IMR-90 (cell line): ENCODE measurements at places on chromosomes 4 and X. TPM values are rescaled to one million over a fixed set of nuclear protein-coding genes. Genes with fewer than 3 reads are reported as not detected.

PGM2 gene
- polyA plus RNA-seq = 15.5 and 18.7 TPM in 2 replicates

ARX gene
- not detected in 2 replicates for polyA plus RNA-seq

SMR3B gene
- not detected in 2 replicates for polyA plus RNA-seq

DNA sequence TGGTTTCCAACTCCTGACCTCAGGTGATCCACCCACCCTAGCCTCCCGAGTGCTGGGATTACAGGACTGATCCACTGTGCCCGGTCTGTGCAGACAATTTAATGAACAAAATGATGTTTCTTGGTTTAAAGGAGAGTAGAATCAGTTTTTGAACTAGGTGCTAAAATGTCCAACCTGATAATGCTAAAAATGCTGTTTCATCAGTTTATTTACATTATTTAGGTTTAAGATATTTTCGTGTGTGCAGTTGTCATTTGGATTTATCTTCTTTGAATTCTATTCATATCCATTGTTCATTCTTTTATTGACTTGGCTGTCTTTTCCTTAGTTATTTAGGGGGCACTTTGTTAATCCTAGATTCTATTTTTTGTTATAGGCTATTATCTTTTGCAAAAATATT is 18.0 kb upstream of the GABRB1 start:
- no peak for DNase-seq

DNA sequence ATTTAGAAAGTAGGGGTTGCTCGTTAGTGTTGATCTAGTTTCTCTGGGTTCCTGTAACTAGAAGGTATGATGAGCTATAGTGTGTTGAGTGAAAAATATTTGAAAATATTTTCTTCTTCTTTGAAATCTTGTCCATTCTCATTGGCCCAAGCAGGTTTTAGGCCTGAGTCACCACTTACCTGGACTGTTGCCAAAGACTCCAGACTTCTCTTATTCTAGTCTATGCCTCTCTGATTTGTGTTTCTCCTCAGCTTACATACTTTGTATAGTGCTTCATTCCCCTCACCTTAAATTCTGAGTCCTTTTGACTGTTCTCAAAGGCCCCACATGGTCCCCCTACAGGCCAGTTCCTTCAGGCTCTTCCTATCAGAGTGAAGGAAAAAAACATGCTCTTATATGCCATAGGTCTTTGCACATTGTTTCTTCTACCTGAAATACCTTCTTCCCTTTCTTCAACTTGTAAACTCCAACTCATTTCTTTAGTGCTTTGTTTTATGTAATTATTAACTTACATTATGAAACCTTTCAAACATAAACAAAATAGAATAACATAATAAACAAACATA is 258.2 kb downstream of the PPP1R2C start:
- peak; percentile 17 for DNase-seq

CFAP47 gene
- polyA plus RNA-seq = not detected in 2 replicates

LRIT3 gene
- 0.02 TPM in 1 of 2 replicates, not detected in the other for polyA plus RNA-seq

ELMOD2 gene
- 5.1 and 7.3 TPM in 2 replicates for polyA plus RNA-seq

DNA sequence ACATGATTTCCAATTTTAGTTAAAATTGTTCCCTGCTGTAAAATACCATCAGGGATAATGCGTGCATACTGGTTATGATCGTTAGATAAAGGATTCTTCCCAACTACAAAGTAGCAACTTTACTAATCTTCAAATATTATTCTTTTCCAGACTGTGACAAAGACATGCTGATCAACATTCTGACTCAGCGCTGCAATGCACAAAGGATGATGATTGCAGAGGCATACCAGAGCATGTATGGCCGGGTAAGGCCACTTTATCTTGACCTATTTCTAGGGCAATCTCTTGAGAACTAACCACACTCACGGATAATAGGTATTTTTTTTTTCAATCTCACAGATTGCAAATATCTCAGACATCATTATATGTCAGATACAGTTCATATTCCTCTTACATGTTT is 47.0 kb downstream of the ANXA10 start:
- peak; percentile 79 for DNase-seq

- DNase-seq = no peak
These were observed 659.8 kb upstream of the MAGEB2 start for GRCh38 chrX:29555465-29556091.

GRCh38 chr4:150973626-150974251 is 41.3 kb downstream of the LRBA start:
- no peak for DNase-seq

PCYT1B gene
- polyA plus RNA-seq = 0.09 and 0.10 TPM in 2 replicates

CNKSR2 gene
- polyA plus RNA-seq = 0.14 and 0.47 TPM in 2 replicates

DNA sequence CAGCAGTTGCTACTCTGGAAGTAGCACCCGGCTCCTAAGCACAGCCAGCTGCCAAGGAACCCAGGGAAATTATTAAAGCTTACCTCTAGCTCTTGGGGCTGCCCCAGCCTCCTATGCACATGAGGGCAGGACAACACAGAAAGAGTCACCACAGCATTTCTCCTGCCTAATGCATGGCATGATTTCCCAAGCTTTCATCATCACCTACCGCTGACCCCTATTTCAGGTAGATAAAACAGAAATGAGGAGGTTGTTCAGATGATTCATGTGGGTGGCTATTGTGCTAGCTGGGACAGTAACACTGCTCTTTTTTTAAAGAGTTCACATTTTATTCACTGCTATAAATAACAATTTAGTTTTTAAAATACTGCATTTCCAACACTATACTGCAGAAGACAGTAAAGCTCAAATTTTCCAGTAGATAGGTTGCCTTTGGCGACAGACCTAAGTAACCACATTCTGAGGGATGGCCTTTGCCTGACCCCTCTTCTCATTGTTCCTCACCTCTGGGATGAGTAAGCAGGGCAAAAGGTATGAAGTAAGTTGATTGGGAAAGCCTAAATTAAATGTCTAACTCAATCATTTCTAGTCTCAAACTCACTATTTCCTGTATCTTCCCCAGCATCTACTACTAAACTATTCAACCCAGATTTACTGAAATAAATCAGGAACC is 16.7 kb downstream of the CASK start:
- no peak for DNase-seq

RNF175 gene
- polyA plus RNA-seq = not detected in 2 replicates

ZFP42 gene
- not detected in 2 replicates for polyA plus RNA-seq

SHROOM4 gene
- 1.0 and 1.3 TPM in 2 replicates for polyA plus RNA-seq

TCEAL6 gene
- not detected in 2 replicates for polyA plus RNA-seq

P2RY8 gene
- polyA plus RNA-seq = not detected in 2 replicates

DNA sequence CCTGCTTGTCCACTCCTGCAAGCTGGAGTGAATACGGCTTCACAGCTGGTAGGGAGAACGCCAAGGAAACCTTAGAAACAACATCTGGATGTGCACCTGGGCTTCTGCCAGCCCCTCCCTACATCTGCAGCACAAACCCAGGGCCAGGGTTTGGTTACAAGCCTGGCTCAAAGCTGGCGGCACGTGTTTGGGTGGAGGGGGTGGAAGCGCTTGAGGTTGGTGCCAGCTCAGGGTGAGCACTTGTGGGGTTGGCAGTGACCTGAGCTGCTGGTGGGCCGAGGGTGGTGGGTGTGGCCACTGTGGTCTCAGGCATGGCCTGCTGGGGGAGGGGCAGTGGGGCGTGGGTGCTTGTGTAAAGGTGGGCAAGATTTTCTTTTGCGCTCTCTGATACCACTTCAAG is 15.6 kb downstream of the ELF4 start:
- DNase-seq = no peak

SPANXA2 gene
- not detected in 2 replicates for polyA plus RNA-seq

DNA sequence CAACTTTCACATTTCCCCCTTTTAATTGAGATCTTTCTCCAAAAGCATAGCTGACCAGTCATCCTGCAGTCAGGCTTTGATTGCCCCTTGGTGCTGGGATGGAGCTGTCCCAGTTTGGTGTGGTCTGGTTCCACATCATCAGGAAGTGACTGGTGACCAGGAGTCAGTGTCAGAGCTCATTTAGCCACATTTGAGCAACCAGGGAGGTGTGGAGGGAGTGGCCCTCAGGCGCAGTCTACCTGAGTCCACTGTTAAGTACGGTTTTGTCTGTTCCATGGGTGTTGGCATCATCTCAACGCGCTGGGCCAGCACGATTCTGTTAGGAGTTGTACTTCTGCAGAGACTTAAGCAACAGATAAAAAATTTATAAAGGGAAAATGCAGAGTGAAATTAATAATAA is 52.6 kb downstream of the RGS12 start:
- no peak for DNase-seq

RASL11B gene
- polyA plus RNA-seq = 0.26 and 0.31 TPM in 2 replicates

GAGE12E gene
- polyA plus RNA-seq = not detected in 2 replicates

- no peak for DNase-seq
These were observed 109.0 kb downstream of the GNL3L start for GRCh38 chrX:54639018-54639345.

- peak; percentile 16 for DNase-seq
These were observed 48.9 kb upstream of the FAM47B start for GRCh38 chrX:34893741-34894140.

SLC6A8 gene
- polyA plus RNA-seq = 21.1 and 25.5 TPM in 2 replicates

DNA sequence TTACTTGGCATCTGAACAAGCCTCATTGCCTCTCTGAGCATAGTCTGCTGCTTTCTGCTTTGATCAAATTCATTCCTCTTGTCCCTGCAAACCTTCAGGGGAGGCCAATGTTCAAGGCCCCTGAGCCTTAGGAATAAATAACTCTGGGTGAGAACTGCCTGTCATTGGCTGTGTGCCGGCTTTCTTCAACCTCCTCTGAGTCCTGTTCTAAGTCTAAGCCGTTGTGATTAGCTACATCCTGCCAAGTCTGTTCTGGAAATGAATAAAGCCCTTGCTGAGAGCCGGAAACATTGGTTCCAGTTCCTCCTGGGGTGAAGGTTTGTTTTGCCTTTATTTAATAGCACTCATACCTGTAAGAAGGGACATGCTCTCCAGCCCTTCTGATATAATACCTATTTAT is 13.8 kb downstream of the RNF4 start:
- DNase-seq = peak; percentile 35

- DNase-seq = no peak
These were observed 12.9 kb downstream of the DCK start for GRCh38 chr4:71006203-71006907.

TEX13C gene
- not detected in 2 replicates for polyA plus RNA-seq

- DNase-seq = no peak
These were observed 34.5 kb downstream of the ZFX start for GRCh38 chrX:24184018-24184417.

ELF4 gene
- polyA plus RNA-seq = 18.4 and 19.0 TPM in 2 replicates

DNA sequence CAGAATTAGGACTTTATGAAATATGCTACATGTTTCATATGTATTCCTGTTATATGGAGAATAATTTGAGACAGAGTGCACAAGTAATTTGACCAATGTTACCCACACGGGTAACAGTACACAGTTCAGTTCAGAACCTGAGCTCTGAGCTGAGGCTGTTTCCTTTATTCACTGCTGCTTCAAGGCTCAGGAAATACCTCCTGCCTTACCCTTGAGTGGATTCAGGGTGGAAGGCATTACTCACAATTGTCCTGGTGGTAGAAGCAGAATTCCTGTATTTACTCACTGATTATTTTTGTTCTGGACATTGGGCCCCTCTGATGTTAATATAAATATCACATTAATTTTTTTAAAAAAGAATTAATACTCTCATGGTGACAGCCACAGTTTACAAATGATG is 73.5 kb upstream of the CAMK2D start:
- peak; percentile 75 for DNase-seq

DNA sequence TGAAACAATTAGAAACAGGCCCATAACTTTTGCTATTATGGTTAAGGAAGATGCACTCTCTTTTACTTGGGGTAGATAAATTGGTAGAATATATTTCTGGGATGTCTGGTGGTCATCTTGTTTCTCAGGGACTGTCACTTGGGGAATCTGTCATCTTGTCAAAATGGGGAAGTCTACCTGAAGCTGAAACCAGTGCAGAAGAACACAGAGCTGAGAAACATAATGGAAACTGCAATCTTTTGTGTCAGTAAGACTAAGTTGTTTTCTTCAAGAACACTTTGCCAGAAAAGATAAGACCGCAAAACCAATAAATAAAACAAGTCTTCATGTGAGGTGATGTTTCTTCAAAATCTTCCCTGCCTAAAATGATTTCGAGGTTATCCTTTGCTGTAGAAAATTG is 92.0 kb downstream of the NAA11 start:
- DNase-seq = no peak

FOXO4 gene
- polyA plus RNA-seq = 1.4 and 2.6 TPM in 2 replicates

AKAP4 gene
- polyA plus RNA-seq = not detected in 2 replicates

- peak; percentile 17 for DNase-seq
These were observed 326.9 kb upstream of the SLIT2 start for GRCh38 chr4:19924761-19925160.
